HuH-7.5 (cell line): ENCODE measurements at places on chromosomes 3 and 15.

DNA sequence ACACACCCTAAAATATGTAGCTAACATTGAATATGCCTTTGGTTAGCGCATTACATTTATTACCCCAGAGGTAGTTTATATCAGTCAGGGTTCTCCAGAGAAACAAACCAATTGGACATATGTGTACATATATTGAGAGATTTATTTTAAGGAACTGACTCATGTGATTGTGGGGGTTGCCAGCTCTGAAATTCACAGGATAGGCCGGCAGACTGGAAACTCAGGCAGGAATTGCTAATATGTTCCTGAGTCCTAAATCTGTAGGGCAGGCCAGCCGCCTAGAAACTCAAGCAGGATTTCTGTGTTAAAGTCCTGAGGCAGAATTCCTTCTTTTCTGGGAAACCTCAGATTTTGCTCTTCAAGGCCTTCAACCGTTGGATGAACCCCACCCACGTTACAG is 189.7 kb downstream of the CDIN1 start:
- DNase-seq: no peak

- no peak for DNase-seq
Measured at GRCh38 chr3:53044371-53044710, 1.5 kb downstream of the SFMBT1 start.

DNA sequence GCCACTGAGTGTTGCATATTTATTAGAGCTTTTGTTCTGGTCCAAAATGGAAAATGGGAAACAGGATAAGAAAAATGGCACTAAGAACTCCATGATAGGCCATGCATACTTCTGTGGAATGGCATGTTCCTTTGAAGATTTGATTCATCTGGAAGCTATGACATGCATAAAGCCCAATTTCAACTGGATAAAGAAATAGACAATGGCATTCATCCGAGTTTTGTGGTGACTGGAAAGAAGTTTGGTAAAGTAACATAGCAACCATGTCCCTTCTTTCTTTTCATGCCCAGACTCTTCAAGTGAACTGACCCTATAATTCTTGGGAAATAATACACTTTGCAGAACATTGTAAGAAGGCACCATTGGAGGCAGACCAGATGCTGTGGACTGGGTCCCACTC is 368.4 kb upstream of the IL12A start:
- DNase-seq: no peak

- no peak for DNase-seq
Measured at GRCh38 chr3:77288348-77288747, 248.4 kb downstream of the ROBO2 start.

GRCh38 chr15:90946941-90947576 is 7.6 kb upstream of the RCCD1 start:
- DNase-seq: no peak

DNA sequence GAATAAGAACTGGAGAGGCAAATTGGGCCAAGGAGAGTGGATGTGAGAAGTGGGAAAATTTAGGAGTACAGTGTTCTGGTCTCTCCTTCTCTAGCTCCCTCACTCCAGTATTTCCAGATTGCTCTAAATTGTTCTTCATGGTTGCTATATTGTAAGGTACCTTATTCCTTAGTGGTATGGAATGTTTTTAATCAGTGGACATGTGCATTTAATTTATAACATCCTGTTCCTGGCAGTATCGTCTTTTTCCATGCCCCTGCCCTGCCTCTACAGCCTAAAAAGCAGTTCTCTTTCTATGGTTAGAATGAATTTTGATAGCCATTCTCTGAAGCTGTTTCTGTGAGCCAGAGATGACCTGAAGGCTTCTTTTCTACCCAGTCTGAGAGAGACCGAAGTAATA is 180.5 kb downstream of the TCF12 start:
- no peak for DNase-seq

DNA sequence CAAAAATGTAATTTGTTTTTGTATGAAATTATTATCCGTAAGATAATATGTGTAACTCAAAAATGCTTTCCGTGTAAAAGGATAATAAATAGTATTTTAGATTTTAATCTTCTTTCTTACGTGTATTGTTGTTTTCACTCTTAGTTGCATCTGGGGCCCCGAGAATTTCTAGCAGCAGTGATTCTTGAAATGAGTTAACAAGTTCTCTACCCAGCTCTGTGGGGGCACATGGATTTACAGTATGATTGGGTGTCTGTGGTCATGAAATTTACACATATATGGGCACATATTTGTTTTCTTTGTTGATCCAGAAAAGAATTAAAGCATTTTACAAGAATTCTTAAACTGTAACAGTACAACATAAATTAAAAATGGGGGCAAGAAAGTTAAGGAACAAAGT is 145.9 kb upstream of the LRRFIP2 start:
- no peak for DNase-seq

DNA sequence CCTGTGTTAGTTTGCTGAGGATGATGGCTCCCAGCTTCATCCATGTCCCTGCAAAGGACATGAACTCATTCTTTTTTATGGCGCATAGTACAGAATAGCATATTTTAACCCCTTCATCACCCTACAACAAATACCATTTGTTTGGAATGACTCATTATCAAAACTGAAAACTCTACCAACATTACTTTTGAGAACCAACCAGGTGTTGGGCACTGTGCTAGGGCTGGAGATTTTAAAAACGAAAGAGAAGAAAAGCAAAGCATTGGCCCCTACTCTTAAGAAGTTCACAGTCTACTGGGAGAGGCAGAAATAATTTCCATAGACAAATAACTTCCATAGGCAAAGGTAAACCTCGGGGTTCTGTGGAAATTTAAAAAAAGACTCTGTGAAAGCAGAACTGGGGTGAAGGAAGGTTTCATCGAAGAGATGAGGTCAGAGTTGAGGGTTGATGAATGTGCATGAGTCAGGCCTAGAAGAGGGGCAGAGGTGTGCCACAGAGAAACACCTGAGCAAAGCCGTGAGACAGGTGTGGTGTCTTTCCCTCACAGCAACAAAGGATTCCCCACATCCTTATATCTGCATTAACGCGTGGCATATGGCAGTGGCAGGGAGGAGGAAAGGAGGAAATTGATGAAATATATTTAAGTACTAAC is 51.0 kb downstream of the MCF2L2 start:
- DNase-seq: no peak

- DNase-seq: no peak
Measured at GRCh38 chr15:63494408-63494807, 10.0 kb upstream of the USP3 start.

GRCh38 chr15:94080416-94080815 is 150.9 kb upstream of the MCTP2 start:
- no peak for DNase-seq

GRCh38 chr3:144429719-144430121 is 458.1 kb downstream of the DIPK2A start:
- no peak for DNase-seq

DNA sequence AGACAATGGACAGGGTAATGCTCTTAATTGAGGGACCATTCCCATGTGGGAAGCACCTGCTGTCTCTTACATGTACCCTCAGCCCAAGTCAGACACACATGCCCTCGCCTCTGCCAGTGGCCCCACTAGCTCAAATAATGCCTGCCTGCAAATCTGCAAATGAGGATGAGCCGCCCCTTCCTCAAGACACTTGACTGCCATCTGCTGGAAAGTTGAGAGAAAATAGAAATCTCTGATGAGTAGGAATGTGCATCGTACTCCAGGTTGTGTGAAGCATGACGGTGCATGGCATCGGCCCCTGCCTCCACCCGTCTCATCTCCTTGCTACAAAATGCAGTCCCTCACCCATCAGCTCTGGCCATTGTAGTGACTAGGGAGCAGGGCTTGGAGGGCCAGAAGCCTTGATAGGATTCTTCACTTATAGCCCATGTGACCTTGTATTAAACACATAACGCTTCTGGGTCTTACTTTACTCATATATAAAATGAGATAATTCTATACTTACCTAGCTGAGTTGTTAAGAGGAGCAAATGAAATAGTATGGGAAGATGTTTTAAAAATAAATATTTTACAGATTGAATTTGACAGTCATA is 6.3 kb upstream of the SCN5A start:
- no peak for DNase-seq

GRCh38 chr3:157460253-157460652 is 23.6 kb downstream of the PTX3 start:
- DNase-seq: no peak

DNA sequence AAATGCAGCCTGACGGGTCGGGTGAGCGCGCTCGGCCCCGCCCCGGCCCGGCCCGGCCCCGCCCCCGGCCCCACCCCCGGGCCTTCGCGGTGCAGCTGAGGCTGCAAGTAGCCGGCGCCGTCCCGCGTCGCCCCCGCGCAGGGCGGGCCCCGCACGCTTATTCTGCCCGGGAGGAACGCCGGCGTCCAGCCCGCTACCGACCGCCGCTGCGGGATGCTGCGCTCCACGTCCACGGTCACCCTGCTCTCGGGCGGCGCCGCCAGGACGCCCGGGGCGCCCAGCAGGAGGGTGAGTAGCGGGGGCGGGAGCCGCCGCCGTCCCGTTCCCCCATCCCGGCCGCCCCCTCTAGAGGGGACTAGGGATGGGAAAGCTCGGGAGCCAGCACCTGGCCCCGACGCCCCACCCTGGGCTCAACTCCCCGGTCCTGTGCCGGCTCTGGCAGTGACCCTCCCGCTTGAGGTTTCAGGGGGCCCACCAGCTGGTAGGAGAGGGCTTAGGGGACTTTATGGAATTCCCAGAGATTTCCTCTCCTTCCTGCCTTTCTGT is at the start of gene MYZAP:
Gene MYZAP (plus strand): TSS at position 83 of the 546 bp plus-strand sequence. CDS start 131 bp downstream, at position 214.
- DNase-seq: peak; percentile 76

DNA sequence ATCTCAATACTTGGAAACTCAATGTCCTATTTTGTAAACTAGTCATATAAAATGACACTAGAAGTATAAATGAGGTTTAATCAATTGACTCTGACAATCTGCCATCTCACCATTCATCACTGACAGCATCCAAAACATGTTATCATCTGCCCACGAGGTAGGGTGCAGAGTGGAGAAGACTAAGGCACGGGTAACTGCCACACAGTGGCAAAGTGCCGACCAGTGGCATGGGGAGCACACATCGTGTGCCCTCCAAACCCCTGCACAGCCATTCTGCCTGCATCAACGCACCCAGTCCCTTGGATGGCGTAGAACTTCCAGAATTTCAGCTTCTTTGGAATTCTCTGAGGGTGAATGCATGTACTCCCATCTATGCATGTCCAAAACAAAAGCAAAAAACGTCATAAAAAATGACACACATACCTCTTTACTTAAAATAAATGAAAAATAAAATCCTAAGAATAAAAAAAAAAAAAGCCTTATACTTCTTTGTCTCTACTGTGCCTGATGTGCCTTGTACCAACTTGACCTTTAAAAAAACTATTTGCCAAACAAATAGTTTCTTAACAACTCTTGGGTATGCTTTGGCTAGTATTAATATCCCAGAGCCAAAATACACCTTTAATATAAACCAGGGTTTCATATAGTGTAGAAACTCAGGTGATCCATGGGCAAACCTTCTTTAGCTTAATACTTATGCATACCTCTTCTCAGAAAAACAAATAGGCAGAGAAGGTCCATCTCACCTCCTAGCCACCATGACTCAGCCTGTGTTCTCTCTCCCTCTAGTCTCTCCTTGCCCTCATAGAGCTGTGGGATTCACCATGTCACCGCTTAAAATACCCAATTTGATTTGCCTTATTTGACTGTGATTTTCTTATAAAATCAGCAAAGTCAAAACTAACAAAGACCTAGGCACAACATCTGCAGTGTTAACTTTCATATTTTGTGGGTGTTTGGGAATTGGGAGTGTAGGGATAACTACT is 12.7 kb downstream of the CPOX start:
- no peak for DNase-seq

DNA sequence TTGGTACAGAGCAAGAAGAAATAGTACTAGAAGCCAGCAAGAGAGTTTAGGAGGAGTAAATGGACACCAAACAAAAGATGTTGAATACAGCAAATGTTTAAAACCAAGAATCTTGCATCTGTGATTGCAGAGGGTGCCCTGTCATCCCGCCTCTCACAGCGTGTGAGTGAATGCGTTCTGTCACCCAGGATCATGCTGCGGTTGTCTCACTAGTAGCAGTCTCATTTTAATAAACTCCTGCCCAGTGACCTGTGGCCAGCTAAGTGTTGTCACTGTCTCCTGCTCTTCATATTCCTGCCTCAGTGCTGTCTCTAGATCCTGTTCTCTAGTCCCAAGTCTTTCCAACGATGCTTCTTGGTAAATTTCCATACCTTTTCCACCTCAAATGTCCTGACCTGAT is 584.6 kb downstream of the MCTP2 start:
- no peak for DNase-seq
